ENCODE measurements at places on chromosomes 3 and 15. TPM values are rescaled to one million over a fixed set of nuclear protein-coding genes. Genes with fewer than 3 reads are reported as not detected.

DNA sequence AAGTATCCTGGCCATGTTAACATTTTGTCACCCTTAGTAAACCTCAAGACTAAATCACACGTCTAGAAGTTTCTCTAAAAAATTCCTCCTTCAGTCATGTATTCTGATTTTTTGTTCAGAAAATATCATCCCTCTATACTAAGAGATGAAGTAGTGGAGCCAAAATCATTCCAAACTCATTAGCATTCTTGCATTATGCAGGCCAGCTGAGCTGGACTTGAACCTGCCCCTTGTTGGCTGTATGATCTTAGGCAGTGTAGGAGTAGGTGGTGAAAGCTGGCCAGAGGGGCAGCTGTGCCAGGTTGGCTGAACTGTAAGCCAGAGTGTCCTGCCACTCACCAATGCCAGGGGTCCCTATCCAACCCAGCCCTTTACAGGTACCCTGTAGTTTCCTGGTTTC, 69.1 kb downstream of the CDAN1 start:
- DNase-seq, result no peak

DNA sequence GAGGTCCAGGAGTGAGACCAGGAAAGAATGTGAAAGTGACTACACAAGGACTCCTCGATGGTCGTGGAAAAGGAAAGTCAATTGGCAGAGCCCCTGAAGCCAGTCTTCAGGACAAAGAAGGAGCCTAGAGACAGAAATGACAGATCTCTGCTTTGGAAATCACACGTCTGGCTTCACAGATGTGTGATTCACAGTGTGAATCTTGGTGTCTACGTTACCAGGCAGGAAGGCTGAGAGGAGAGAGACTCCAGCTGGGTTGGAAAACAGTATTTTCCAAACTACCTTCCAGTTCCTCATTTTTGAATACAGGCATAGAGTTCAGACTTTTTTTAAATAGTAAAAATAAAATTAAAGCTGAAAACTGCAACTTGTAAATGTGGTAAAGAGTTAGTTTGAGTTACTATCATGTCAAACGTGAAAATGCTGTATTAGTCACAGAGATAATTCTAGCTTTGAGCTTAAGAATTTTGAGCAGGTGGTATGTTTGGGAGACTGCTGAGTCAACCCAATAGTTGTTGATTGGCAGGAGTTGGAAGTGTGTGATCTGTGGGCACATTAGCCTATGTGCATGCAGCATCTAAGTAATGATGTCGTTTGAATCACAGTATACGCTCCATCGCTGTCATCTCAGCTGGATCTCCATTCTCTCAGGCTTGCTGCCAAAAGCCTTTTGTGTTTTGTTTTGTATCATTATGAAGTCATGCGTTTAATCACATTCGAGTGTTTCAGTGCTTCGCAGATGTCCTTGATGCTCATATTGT, 6.0 kb downstream of the CCR2 start:
- no peak for DNase-seq

GRCh38 chr15:80059786-80060355, 395 bp downstream of the ZFAND6 start:
- DNase-seq, result peak; percentile 72

DNA sequence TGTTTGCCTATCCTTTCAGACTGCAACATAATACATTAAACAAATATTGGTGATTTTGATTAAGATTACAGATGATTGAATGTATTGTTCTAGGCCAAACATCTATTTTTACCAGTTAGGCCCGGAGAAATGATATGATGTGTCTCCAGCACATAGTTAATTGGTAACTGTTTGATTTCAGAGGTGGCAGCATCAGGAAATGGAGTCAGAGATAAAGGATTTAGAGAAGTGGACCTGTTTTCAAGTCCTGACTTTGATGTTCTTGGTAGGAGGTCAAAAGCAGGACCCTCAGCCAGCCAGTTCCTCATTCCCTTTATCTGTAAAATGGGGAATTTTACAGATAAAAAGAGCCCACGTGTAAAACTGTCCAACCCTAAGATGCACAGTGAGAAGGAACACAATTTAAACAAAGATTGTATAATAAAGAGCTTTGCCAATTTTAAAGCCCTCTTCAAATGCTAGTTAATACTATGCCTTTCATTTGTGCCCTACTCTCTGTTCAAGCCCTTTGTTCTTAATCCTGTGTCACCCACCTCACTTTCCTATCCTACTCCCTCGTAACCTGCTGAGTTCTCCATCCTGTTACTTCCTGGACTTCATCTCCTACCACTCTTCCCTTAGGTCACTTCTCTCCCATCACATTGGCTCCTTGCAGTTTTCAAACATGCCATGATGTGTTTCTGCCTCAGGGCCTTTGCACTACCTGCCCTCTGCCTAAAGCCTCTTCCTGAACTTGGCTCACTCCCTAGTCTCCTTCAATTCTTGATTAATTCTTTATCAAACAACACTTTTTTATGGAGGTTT, 2.5 kb downstream of the TMEM212 start:
- DNase-seq, result no peak

GRCh38 chr15:92524161-92524560, 130.5 kb downstream of the ST8SIA2 start:
- no peak for DNase-seq

- DNase-seq, result no peak
Measured at GRCh38 chr3:2684046-2684445, 426.1 kb downstream of the IL5RA start.

- no peak for DNase-seq
Measured at GRCh38 chr3:14842277-14842676, 23.5 kb downstream of the FGD5 start.

- no peak for DNase-seq
Measured at GRCh38 chr3:188197388-188197847, 43.5 kb downstream of the LPP start.

- peak; percentile 75 for DNase-seq
Measured at GRCh38 chr15:88258093-88258641, 1.6 kb upstream of the NTRK3 start.

DNA sequence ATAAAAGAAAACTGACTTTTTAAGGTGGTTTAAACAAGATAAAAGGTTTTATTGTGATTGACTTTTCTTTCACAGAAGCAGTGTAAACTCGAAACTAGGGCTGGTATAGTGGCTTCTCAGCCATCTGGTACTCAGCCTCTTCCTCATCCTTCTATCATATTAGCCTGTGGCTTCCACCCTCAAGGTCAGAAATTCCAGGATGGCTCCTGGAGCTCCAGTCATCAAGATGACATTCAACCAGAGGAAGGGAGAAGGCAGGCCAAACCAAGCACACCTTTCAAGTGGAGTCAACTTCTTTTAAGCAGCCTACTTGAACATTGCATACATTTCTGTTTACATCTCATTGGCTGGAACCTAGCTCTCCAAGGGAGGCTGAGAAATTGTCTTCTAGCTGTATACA, 1.3 kb upstream of the MESD start:
- no peak for DNase-seq

DNA sequence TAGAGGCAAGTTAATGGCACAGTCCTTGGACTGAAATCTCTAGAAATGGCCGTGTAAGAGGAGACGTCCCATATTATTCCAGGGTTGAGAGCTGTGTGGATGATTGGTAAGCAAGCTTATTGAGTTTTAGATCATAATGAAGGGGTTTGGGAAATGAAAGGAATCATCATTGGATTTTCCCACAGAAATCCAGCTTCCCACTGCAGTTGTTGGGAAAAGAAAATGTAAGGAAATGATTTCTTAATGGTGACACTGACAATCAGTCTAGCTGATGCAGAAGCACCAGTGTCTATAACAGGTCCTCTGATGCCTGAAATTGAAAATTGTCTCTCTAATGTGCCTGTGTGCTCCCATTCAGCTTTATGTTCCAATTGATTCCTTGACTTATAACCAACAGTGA, 728.6 kb downstream of the GRM7 start:
- no peak for DNase-seq

GRCh38 chr3:113912552-113913236, 35.1 kb upstream of the ZDHHC23 start:
- DNase-seq, result peak; percentile 78

The CELF6 gene
- polyA plus RNA-seq, result not detected

The MUC20 gene
- polyA plus RNA-seq, result 0.87 TPM

The GPR87 gene
- 0.41 TPM for polyA plus RNA-seq

The MELTF gene
- 23.4 TPM for polyA plus RNA-seq

The SIDT1 gene
- polyA plus RNA-seq, result 0.25 TPM

The OR5H2 gene
- not detected for polyA plus RNA-seq

The CHRNA3 gene
- polyA plus RNA-seq, result 0.22 TPM

The PGBD4 gene
- polyA plus RNA-seq, result 4.3 TPM

The SCAANT1 gene
- not detected for polyA plus RNA-seq

The EPHA6 gene
- 0.05 TPM for polyA plus RNA-seq

The SEMA6D gene
- not detected for polyA plus RNA-seq

The CCR9 gene
- polyA plus RNA-seq, result not detected
